Fibroblast of lung (primary cell): ENCODE measurements at places on chromosomes 4 and X.

GRCh38 chr4:160224049-160224448 is 1121.2 kb downstream of the RAPGEF2 start:
- DNase-seq = no peak

DNA sequence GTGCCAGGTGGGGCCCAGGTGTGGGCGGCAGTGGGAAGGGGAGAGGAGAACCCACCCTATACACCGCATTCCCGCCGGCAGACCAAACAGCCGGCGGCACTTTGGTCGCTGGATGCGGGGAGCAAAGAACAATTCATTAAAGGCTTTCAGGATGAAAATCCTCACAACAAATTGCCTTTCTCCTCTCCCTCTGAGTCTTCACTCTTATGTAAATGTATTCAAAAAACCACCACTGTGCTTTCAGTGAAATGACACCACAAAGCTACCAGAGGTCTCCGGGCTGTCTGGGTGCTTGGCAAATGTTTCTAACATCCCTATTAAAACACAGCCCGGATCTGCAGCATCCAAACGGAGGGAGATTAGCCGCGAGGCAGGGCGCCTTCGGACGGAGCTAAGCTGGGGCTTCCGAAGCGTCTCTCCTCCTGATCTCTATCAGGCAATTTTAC is 171.8 kb upstream of the TBL1X start:
- no peak for DNase-seq

DNA sequence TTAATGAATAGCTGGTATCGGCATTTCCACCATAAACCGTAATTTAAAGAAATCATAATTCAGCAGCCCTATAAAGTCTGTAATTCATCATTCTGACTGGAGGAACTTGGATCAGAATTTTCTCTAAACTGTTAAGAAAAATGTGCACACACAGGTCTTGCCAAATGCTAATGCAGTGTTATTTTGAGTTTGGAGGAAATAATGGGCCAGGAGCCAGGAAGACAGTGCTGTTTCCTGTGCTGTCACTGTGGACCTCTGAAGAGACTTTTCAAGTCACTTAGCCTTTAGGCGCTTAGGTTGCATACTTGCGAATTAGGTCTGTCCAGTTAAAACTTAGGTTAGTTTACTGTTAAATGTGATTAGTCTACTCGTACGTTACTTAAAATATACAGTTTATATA is 137.5 kb upstream of the ANXA3 start:
- peak; percentile 2 for DNase-seq

GRCh38 chr4:105652286-105652888 is 56.1 kb downstream of the INTS12 start:
- peak; percentile 46 for DNase-seq

DNA sequence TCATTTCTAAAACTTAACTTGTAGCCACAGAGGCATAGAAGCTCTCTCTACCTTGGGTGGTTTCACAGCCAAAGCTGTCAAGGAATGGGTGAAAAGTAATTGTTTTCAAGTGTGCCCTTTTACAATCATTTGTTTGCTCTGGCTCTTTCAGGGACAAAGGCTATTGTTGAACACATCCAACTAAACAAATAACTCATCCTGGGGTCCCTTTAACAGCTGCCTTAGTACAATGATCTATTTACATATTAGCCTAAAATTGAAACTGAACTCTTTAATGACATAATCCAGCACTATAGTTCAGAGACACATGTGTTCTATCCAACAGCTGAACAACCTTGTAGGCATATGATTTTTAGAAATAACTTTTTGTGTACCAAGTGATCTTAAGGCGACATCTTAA is 3.7 kb downstream of the HHIP start:
- DNase-seq = no peak

DNA sequence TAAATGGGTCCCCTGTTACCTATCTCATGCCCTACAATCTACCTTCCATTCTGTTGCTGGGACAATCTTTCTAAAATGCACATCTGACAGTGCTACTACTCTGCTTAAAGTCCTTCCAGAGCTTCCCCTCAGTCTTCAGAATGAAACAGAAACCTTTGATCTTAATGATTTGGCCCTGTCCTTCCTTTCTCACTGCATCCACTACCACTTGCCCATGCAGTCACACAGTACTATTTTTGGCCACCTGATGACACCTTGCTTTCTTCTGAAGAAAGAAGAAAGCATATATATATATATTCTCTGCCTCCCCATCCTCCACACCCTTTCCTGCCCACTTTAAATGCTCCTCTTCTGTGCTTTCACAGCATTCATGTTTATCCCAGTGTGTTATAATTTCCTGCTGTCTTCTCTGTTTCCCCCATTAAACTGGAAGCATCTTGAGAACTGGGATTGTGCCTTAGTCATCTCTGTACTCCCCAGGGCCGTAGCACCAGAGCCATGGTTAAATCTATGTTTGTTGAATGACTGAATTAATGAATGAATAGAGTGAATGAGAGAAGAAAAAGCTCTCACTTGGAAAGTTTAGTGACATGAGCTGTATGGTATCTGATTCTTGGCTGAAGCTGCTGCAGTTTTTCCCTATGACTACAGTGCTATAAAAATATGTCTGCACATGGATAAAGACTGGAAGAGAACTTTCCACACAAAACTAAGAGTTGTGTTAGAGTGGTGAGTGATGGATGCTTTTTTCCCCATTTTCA is 56.2 kb downstream of the RTL9 start:
- DNase-seq = peak; percentile 84

DNA sequence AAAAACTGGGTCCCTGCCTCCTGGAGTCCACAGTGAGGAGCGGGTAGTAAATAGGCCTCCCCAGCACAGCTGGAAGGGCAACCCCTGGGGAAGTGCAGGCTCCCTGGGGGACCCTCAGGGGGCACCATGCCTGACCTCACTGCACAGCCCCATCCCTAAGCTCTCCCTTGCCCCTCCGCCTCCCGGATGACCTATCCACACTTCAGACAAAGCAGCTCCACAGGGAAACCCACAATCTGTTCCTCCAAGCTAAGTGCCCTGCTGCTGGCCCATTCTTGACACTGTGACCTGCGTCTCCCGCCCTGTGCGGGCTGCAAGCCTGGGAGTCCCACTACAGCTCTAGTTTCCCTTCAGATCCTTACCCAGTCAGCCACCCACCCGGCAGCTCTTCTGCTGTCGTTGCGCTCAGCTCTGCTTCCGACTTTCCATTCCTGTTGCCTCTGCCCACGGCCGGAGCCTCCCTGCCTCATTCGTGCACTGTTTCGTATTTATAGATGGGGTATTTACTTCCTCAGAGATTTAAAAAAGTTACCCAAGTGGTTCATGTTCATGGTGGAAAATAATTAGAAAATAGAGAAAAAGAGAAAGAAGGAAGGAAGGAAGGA is 47.0 kb upstream of the STOX2 start:
- no peak for DNase-seq

- no peak for DNase-seq
These were observed 84.2 kb downstream of the SORCS2 start for GRCh38 chr4:7276515-7276914.

DNA sequence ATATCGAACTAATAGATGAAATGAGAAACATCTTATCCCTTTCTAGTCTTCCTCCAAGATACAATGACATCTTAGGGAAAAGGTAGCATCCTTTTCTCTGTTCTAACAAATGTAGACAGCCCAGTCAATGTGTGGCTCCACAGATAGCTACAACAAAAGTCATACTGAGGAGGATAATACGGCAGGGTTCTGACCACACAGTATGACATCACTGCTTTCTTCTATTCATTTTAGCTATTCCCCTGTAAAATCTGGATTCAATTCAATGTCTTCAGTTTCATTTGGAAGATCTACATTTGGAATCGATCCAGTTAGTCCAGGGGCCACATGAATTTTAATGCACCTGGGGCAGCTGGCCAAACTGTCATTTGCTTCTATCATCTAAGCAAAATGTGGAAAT is 51.4 kb downstream of the ENOX2 start:
- no peak for DNase-seq

DNA sequence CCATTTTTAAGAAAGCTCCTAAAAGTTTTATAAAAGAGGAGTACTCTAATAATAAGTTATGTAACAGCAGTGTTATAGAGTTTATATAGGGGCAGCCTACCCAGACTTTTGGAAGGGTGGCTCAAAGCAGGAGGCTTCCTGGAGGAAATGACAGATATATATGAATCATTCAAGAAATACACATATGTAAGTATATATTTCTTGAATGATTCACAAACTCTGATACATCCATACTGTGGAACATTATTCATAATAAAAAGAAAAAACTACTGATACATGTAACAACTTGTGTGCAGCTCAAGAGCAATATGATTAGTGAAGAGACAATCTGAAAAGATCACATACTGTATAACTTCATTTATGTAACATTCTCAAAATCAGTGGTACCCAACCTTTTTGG is 166.2 kb downstream of the WDFY3 start:
- DNase-seq = no peak

- DNase-seq = peak; percentile 44
These were observed 266.7 kb upstream of the MAGEB2 start for GRCh38 chrX:29948653-29949052.

GRCh38 chrX:49165901-49166881 is 3.6 kb downstream of the MAGIX start:
- peak; percentile 76 for DNase-seq

DNA sequence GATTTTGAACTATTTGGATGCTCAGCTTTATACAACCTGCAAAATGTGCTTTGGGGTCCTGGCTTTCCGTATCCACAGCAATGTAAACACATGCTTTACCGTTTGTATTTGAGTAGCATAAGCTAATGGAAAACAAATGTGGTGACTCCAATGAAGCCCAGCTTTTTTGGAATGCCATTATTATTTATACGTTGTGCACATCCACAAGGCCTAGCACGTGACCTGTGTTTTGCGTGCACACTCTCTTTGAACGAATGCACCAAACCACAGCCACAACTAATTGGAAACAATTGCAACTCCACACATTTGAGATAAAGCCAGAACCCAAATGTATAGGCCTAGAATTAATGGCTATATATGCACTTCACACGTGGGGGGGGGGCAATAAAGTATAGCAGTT is 189.5 kb upstream of the GPC4 start:
- no peak for DNase-seq

- DNase-seq = no peak
These were observed 9.9 kb downstream of the ZNF157 start for GRCh38 chrX:47380268-47380667.

DNA sequence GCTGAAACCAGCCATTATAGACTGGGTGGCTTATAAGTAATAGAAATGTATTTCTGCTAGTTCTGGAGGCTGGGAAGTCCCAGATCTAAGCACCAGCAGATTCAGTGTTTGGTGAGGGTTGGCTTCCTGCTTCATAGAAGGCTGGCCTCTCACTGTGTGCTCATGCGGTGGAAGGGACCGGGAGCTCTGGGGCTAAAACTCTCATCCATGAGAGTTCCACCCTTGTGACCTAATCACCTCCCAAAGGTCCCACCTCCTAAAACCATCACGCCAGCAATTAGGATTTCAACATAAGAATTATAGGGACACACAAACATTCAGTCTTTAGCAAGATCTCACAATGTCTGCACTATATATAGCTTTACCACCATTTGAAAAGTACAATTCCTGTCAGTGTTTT is 215.2 kb downstream of the CBR4 start:
- DNase-seq = peak; percentile 27

GRCh38 chrX:72536542-72536941 is 36.1 kb downstream of the HDAC8 start:
- no peak for DNase-seq

DNA sequence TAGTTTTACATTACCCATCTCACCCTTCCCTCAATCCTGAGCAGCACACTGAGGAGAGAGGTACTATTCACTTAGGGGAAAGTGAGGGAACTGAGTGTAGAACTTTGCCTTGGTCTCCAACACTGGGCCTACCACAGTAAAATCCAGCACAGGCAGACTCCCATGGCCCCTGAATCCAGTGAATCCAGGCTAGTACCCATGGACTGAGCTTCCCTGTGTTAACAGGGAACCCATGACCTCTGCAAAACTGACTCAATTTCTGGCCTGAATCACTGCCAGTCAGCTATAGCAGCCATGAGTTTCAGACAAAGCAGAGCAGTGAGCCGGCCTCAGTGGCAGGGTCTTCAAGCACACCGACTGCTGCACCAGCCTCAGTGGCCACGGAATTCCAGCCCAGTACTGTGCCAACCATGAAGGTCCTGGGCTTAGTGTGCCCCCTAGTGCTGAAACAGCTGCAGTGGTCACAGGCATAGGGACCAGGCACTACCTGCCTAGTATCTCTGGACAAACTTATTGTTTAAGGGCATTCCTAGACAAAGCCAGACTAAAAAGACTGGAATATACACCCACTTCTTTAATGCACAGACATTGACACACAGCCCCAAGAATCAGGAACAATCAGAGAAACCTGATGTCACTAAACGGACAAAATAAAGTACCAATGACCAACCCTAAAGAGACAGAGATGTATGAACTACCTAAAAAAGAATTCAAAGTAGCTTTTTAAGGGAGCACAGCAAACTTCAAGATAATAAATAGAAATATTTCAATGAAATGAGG is 127.4 kb upstream of the RPL34 start:
- peak; percentile 22 for DNase-seq

GRCh38 chr4:121390335-121390734 is 9.5 kb upstream of the QRFPR start:
- DNase-seq = no peak

- DNase-seq = no peak
These were observed 37.4 kb upstream of the NDP start for GRCh38 chrX:44010626-44011025.

DNA sequence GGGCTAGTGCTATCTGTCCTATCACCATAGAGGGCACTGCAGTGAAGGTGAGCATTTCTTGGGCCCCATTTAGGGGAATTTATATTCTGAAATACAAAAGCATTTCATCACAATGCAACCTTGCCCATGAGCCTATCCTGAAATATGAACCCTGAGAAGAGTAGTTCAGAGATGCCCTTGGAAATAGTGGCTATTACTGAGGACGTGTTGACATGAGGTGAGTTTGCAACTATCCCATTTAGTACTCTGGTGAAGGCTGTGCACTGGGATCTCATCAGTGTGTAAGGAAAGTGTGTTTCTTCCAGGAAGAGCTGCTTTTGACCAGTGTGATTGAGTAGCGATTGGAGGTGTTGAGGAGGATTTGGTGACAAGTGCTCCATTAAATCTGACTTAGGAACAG is 149.3 kb upstream of the EOLA2 start:
- DNase-seq = no peak

DNA sequence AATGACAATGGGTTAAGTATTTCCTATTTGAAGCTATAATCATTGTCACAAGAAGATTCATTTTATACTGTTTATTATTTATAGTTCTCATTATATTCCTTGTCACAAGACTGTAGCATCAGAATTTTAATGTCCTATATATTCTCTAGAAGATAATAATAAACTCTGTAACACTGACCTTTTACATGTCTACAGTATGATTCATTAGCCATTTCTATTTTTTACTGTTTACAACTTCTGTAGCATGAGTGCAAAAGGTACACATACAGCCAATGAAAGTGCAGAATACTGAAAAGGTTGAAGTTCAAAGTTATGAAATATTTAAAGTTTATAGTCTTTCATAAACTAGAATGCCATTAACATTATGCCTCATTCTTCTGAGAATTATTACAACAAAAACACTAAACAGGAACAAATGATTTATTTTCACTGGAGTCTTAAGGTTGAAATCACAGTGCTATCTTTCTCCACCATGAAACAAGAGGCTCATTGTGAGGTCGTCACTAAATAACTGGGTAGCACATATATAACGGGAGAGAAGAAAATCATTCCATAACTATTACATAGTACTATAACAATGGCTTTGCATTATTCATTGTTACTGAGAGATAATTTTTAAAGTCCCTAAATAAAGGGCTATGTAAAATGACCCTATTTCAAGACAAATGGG is 4.9 kb downstream of the PRR32 start:
- DNase-seq = no peak
